ENCODE measurements at places on chromosomes 3 and 15.

DNA sequence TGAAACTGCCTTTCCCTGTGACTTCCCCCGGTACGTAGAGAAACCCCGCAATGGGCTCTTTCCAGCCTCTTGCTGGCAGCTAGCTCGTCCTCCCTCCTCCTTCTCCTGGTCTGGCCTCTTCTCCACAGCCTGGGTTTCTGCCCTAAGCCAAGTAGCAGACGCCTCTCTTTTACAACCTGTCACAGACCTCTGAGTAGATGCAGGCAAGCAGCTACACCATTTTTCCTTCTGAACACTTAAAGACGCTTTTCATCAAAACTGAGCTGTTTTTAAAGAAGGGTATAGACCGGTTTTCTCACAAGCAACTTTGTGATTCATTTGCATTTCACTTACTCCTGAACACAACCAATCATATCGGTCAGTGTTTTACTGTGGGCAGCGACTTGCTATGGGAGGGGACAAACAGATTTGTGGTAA, 32.0 kb downstream of the ADAMTSL3 start:
- DNase-seq, result no peak

- no peak for DNase-seq
These were observed 180.6 kb downstream of the PTPRG start for GRCh38 chr3:61742006-61742405.

DNA sequence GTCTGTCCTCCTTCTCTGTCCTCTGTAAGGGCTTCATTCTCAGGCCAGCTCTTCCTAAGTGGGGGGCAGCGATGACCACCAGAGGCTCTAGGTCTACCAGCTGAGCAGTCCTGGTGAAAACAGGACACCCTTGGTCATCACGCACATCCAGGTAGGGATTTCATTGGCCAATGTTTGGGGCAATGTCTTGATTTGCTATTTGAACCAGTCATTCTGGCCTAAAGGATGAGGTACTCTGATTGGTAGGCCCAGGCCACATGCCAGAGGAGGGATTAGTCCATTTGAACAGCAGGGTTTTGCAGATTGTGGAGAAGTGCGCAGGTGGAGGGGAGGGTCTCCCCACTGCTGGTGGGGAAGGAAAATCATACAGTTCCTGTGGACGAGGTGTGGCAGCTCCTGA, 57.3 kb downstream of the PLXNA1 start:
- DNase-seq, result no peak

GRCh38 chr3:111858642-111859041, 423 bp upstream of the PHLDB2 start:
- DNase-seq, result no peak

DNA sequence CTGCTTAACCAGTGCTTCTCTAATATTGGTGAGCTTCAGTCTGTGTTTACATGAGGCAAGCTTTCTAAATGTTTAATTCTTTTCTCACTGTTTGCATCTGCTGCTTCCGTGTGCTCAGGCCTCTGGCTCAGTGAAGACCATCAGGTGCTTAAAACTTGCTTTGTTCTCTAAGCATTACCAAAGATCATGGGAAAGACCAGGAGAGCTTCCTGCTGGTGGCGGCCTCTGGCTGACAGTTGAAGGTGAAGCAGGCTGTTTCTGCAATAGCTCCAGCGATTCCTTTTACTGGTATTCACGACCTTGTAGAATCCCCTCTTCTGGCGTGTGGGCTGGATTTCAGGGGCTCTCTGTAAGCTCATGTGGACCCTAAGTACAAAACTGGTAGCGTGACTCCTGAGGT, 45.1 kb downstream of the EDEM1 start:
- DNase-seq, result no peak

GRCh38 chr3:177529071-177529550, 331.8 kb upstream of the TBL1XR1 start:
- no peak for DNase-seq

DNA sequence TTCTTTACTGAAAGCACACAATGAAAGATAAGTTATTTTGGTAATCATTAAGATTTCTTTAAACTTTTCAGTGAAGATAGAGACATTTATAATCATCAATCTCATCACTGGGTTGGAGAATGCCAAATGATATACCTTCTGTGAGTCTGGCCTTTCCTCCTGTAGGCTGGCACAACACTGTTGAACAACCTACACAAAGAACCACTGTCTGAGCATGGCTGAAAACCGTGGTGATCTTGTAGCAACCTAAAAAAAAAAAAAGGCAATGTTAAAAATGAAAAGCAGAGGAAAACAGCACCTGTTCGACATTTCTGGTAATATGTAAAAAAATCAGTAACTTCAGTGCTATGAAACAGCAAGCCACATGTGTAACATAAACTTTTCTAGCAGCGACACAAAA, 1.8 kb downstream of the RPS27L start:
- no peak for DNase-seq

GRCh38 chr3:112606098-112606497, 34.8 kb downstream of the CCDC80 start:
- DNase-seq, result no peak

GRCh38 chr3:138474163-138474562, 39.7 kb downstream of the ESYT3 start:
- no peak for DNase-seq

DNA sequence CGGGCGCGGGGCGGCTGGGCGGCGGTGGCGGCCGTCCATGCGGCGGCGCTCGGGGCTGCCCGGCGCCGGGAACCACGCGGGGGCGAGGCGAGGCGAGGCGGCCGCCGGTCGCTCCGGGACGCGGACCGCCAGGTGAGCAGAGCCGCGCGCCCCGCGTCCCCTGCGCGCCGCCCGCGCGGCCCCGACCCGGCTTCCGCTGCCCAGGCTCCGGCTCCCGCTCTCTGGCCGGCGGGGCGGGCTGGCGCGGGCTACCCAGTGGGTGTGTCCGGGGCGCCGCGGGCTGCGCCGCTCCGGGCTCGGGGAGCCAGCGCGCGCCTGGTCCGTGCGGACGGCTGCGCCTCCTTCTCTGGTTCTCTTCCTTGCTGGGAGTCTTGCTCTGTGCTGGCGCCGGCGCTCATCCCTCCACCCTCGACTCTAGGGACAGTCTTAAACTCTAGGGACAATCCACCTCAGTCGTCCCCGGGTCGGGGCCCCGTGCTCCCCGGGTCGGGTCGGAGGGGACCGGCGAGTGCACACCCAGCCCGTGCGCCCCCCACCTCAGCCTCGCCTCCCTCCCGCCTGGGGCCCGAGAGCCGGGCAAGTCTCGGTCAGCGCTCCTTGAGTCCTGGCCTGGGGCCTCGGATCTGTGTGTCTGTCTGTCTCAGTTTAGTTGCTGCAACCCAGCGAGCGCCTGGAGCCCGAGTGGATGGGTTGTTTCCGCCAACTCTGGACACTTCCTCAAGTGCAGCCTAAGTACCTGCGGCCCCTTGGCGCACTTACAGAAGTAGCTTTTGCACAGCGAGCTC, 488 bp downstream of the THSD4 start:
- no peak for DNase-seq

GRCh38 chr15:40942878-40943277, 10.4 kb upstream of the CHAC1 start:
- no peak for DNase-seq
